ENCODE measurements at places on chromosomes 16 and 17. TPM values are rescaled to one million over a fixed set of nuclear protein-coding genes. Genes with fewer than 3 reads are reported as not detected.

GRCh38 chr16:57814896-57815295 lies 12.6 kb upstream of the KIFC3 start:
- H3K27ac ChIP-seq: no peak overlapping the region
- no peak overlapping the region for H3K4me3 ChIP-seq
- peaks cover 36% of the 10 kb centered on the region for H3K4me1 ChIP-seq
- DNase-seq: no peak
- peaks cover 9% of the 10 kb centered on the region for H3K27me3 ChIP-seq
- H3K36me3 ChIP-seq: no peaks in the 10 kb centered on the region

- H3K27ac ChIP-seq: no peak overlapping the region
- DNase-seq: no peak
Observed at GRCh38 chr17:60173304-60173819, 23.6 kb downstream of the CA4 start.

GRCh38 chr17:80758481-80759376 lies 214.1 kb downstream of the RPTOR start:
- H3K4me3 ChIP-seq: no peak overlapping the region
- H3K27me3 ChIP-seq: no peaks in the 10 kb centered on the region
- peak overlapping the region; percentile 74 for H3K27ac ChIP-seq

- H3K27me3 ChIP-seq: no peaks in the 10 kb centered on the region
- no peak for DNase-seq
- no peak overlapping the region for H3K27ac ChIP-seq
- H3K4me3 ChIP-seq: no peak overlapping the region
Observed at GRCh38 chr17:17886226-17886625, 49.4 kb upstream of the SREBF1 start.

- H3K4me3 ChIP-seq: peak overlapping the region; percentile 42
- peaks cover 11% of the 10 kb centered on the region for H3K4me1 ChIP-seq
- DNase-seq: peak; percentile 58
- no peaks in the 10 kb centered on the region for H3K36me3 ChIP-seq
- peak overlapping the region; percentile 42 for H3K27ac ChIP-seq
- peaks cover 4% of the 10 kb centered on the region for H3K27me3 ChIP-seq
Observed at GRCh38 chr16:81745704-81746558, 33.2 kb upstream of the PLCG2 start.

The EVI2B gene
- 111 TPM for total RNA-seq

DNA sequence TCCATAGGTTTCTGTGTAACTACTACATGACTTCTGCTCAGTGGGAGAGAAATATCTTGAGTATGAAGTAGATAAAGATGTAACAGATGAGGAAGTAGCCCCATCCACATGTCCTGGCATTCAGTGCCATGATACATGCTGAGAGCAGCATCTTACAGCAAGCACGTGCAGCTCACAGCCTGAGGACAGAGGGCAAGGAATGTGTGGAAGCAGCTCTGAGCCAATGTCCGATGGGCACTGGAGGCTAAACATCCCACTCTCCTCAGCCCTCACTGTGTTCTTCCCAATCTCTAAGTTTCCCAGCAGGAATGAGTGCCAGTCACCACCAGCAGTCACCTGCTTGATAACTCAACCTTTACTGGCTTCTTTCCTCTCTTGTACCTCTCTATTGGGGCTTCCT lies 40.4 kb downstream of the CFDP1 start:
- peaks cover 17% of the 10 kb centered on the region for H3K36me3 ChIP-seq
- H3K4me1 ChIP-seq: no peaks in the 10 kb centered on the region
- DNase-seq: no peak

GRCh38 chr17:36861531-36861930 lies 75.7 kb upstream of the LHX1 start:
- H3K4me3 ChIP-seq: no peak overlapping the region
- no peaks in the 10 kb centered on the region for H3K4me1 ChIP-seq
- no peaks in the 10 kb centered on the region for H3K36me3 ChIP-seq
- peaks cover 49% of the 10 kb centered on the region for H3K27me3 ChIP-seq

DNA sequence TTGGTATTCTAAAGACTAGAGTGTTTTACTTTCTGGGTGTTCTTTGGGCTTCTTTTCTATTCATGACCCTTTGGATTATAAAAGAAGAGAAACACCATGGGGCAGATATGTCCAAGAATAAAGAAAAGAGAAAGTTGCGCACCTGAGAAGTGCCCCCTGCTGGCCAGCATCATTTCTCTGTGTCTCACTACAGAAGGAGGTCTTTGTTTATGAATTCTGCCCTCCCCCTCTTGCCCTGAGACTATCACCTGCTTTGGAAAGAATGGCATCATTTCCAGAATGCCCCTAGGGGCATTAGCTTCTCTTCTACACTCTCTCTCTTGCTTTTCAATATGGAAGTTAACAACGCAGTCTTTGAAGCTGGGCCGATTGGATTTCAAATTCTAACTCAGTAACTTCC lies 45.0 kb downstream of the CDH13 start:
- H3K4me3 ChIP-seq: no peak overlapping the region
- no peaks in the 10 kb centered on the region for H3K27me3 ChIP-seq
- no peak overlapping the region for H3K27ac ChIP-seq
- no peaks in the 10 kb centered on the region for H3K4me1 ChIP-seq
- no peak for DNase-seq

- no peak for DNase-seq
- no peaks in the 10 kb centered on the region for H3K27me3 ChIP-seq
- no peaks in the 10 kb centered on the region for H3K36me3 ChIP-seq
- H3K27ac ChIP-seq: no peak overlapping the region
Observed at GRCh38 chr16:24589997-24590396, 50.6 kb downstream of the RBBP6 start.

The CDRT15L2 gene
- not detected for total RNA-seq

DNA sequence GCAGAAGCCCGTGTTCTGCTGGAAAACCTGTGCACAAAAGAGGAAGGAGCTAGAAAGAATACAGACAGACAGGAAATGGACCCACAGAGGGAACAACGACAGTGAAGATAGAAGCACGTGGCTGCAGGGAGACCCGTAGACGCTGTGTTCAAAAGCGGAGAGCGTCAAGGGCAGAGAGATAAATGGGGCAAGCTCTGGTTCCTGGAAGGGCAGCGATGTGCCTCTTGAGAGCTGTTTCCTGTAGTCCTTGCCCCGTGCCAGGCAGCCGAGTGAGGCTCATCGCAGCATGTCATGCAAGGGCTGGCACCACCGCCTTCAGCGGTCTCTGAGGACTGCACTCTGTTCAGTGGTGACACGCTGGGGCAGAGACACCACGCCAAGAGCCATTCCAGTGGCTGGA lies 43.6 kb upstream of the CACNG5 start:
- no peaks in the 10 kb centered on the region for H3K4me1 ChIP-seq
- no peak overlapping the region for H3K4me3 ChIP-seq
- DNase-seq: no peak

GRCh38 chr17:80843741-80844156 lies 147.9 kb upstream of the CHMP6 start:
- H3K36me3 ChIP-seq: peaks cover under 1% of the 10 kb centered on the region
- H3K4me3 ChIP-seq: no peak overlapping the region
- H3K27ac ChIP-seq: no peak overlapping the region
- H3K27me3 ChIP-seq: no peaks in the 10 kb centered on the region
- DNase-seq: no peak

DNA sequence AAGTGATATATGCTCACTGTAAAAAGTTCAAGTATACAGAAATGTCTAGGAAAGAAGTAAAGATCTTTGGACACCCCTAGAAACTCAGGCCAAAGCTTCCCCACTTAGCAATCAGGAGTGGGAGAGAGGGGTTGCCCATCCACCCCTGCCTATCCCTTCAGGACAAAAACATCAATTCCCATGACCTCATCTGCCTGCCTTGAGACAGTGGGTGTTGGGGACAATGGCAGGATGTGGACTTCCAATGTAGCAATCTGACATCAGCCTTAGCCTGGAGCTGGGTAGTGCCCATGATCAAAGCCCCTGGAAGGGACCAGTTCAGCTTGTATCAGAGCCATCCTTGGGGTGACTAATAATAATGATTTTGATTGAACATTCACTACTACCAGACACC lies 18.1 kb downstream of the ITPRIPL2 start:
- no peaks in the 10 kb centered on the region for H3K27me3 ChIP-seq
- H3K27ac ChIP-seq: no peak overlapping the region
- H3K4me1 ChIP-seq: no peaks in the 10 kb centered on the region
- H3K36me3 ChIP-seq: no peaks in the 10 kb centered on the region
- no peak overlapping the region for H3K4me3 ChIP-seq

The FGF11 gene
- 2.4 TPM for total RNA-seq

The TAC4 gene
- total RNA-seq: not detected

DNA sequence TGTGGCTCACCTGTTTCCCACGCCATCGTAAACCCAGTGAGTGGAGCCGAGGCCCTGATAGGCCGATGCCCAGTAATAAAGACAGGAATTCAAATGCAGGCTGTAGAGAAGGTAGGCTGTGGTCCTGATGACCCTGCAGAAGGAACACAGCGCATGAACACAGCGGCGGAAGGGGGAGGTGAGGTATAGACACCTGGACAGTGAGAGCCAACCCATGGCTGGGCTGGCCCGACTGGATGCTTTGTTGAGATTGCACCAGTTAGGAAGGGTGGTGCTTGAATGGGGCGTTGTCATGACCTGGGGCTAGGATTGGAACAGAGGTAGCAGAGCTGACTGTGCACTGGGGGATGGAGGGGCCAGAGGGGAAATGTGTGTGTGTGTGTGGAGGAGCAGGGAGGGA lies 59.2 kb downstream of the CNGB1 start:
- no peak overlapping the region for H3K27ac ChIP-seq
- no peak for DNase-seq
- H3K27me3 ChIP-seq: no peaks in the 10 kb centered on the region
- H3K4me1 ChIP-seq: no peaks in the 10 kb centered on the region
- no peaks in the 10 kb centered on the region for H3K36me3 ChIP-seq
- H3K4me3 ChIP-seq: no peak overlapping the region

The SDR42E1 gene
- total RNA-seq: 3.7 TPM

Measured in T-cell (primary cell).